ENCODE measurements at places on chromosomes 11 and 22.

DNA sequence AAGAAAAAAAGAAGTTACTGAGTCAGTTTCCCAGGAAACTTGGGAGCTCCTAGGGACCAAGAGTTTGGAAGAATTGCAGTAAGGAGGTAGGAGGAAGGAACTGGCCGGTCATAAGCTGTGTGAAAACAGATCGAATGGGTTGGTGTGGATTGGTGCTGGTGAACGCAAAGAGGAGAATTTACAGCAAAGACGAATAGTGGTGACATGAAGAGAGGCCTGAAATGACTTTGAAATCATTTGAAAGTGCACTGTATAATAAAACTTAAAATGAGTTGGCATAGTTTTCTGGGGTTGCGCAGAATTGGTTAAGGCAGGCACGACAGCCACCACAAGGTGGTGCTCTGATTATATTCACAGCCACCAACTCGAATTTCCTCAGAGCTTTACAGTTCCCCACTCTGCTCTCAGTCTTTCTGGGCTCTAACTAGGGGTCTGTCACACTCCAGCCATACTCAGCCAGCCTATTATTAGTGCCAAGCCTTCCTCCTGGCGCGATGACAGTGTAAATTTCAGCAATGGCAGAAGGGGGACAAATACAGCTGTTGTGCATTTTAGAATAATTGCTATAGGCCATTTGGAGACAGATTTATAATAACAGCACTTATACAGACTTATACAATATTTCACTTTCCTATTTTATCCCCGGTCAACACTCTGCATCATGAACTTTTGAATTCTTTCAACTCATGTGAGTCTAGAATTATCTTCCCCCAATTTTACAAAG, 8.3 kb upstream of the HTR3B start:
- DNase-seq = no peak

DNA sequence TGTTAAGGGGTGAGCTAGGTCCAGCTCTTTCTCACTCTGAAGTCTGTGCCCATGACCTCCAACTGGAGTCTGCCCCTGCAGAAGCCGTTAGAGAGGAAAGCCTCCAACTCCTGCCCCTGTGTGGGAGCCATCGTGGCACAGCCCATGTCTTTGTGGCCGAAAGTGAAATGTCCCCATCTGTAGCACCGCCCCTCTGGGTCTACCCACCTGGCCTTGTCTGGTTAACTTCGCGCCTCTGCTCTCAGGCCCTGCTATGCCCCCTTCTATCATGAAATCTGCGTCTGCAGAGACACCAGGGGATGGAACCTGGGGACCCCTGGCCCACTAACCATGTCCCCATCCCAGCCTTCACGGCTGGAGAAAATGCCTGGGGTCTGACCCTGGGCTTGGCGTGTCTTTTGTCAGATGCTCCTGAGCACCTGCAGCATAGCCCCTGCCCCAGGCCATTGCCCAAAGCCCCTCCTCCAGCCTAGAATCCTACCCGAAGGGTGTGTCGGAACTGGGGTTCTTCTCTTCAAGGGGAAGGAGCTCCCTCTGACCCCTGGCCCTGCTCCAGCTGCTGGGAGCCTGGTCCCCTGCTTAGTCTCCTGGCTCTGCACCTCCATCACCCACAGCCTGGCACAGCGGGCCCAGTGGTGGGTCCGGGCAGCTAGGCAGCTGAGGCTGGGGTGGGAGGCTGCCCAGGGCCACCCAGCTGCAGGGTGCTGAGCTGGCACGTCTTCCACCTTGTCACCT, 35.8 kb upstream of the HMOX1 start:
- no peak for DNase-seq

DNA sequence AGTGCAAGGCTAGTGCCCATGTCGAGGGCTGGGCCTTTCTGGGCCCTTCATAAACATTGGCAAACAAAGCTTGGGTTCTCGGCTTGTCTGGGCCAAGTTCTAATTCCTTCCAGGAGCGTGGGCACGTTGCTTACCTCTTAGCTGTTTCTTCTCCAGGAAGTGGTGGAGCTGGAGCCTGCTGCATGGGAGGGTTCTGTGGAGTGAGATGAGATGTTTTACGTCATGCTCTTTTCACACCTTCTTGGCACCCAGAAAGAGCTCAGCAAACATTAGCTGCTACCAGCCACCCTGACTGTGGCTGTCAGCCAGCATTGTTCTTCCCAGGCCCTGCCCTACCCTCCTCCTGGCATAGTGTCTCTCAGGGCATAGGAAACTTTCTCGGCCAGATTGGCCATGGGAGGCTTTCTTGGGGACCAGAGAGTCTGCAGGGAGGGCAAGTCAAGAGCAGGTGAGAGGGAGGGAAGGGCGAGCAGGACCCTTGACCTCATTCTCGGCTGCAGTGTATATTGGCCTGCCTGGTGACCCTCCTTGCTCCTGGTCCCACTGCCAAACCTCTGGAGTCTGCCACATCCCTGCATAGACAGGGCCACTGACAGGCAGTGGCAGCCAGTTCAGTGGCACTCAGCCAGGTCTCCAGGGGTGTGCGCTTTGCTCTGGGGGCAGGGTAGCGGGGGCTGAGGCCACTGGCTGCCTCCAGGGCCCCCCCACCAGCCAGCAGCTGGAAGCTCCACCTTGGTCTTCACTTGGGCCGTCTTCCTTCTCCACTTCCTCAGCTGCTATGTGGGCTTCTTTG, 98.8 kb downstream of the BCR start:
- DNase-seq = peak; percentile 23

GRCh38 chr11:131824771-131825170, 454.4 kb downstream of the NTM start:
- no peak for DNase-seq

- no peak for DNase-seq
These were observed 581 bp upstream of the AP5B1 start for GRCh38 chr11:65781152-65781961.

DNA sequence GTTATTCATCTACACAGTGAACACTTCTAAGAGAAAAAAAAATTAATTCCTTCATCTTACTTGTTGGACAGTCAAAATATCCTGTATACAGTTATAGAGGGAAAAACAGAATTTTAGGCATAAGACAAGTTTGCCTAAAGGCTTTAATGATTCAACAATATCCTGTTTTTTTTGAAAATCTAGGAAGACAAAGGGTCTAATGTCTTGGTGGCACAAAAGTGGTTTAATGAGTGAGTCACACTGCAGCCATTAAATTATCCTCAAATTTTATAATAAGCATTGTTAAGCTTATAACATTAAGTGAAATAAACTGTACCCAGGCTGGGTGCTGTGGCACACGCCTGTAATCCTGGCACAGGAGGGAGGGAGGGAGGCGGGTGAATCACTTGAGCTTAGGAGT, 72.9 kb downstream of the GAB2 start:
- DNase-seq = no peak

DNA sequence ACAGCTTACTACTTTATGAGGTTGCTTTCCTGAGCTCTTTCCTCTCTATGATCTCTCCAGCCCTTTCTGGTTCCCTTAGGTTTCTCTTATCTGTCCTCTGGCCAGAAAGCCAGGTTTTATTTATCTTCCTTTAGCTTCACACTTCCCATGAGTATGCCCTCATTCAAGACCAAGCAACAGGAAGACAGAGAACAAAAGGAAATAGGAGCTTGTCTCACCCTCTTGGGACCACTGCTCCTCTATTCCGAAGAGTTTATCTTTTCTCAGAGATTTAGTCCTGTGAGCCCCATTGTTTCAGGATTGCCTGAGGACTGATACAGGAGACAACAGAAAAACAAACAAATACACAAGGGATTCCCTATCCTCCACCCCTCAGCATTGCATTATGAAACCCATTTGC, 62.4 kb upstream of the CCDC179 start:
- DNase-seq = no peak

- peak; percentile 42 for DNase-seq
These were observed 121.5 kb downstream of the ST3GAL4 start for GRCh38 chr11:126476977-126477376.

GRCh38 chr11:122850076-122850631, 11.9 kb downstream of the CRTAM start:
- DNase-seq = no peak

- DNase-seq = no peak
These were observed 41.2 kb downstream of the MYEOV start for GRCh38 chr11:69335007-69335780.

GRCh38 chr11:80462211-80462610, 1021.4 kb upstream of the TENM4 start:
- no peak for DNase-seq

DNA sequence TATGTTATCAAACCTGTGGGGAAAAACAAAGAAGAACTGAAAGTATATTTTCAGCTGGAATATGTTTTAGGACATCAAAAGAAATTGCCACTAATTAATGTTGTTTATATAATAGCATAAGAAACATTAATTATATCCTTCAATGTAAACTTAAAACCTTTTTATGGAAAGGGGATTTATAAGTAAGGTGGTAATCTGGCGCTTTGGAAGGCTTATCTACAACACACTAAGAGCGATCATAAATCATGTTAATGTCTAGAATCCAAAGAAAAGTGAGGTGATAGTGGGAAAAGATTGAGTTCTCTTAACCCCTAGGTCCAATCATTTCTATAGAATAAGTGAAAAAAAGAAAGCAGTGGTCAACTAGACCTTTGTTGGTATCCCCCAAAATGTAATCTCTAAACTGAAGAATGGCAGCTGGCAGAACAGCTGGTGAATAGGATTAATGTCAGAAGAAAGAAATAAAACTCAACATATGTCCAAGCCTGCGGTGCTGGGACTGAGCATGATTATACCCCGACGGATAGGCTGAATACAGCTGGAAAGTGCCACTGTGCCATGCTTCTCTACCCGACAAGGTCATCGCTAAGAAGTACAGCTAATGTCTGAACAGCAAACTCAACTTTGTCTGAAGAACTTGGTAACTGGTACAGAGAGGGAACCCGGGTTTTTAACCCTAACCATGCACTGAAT, 64.0 kb downstream of the SOX6 start:
- DNase-seq = no peak

- no peak for DNase-seq
These were observed 327.0 kb upstream of the CCDC90B start for GRCh38 chr11:83612891-83613766.

GRCh38 chr11:8807544-8808225, 103.3 kb upstream of the AKIP1 start:
- no peak for DNase-seq

GRCh38 chr22:48887394-48888332, 940.0 kb downstream of the BRD1 start:
- no peak for DNase-seq

DNA sequence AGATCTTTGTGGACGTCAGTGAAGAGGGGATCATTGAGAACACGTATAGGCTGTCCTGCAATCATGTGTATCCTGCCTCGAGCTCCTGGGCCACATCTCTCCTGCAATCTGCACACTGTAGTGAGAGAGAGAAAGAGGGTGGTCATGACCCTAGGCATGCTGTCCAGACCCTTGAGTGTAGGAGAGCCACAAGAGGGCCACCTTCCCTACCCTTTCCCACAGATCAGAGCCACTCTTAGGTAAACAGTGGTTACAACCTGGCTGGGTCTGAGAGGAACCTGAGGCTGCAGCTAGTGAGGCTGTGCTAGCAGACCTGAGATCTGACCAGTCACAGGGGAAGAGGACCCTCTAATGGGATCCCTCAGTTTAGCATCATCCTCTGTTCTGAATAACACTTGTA, 3.9 kb upstream of the IL18BP start:
- DNase-seq = no peak

GRCh38 chr11:79417069-79417920, 23.5 kb downstream of the TENM4 start:
- no peak for DNase-seq

- no peak for DNase-seq
These were observed 151.1 kb downstream of the METTL15 start for GRCh38 chr11:28259177-28259843.

DNA sequence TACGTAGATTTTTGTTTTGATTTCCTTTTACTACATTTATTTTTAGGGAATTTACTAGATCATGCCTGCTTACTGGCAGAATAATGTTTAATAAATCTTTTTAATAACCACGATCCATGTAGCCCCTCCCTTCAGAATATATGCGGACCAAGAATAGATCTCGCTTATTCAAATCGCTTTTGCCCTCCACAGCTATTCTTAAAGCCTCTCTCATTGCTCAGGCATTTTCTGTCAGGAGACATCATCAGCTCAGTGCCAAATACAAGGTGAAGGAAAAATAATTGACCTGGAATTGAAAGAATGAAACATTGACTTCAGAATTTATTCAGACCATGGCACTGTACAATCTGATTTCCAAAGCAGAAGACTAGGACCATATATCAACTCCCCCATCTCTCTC, 10.0 kb upstream of the JAML start:
- no peak for DNase-seq

DNA sequence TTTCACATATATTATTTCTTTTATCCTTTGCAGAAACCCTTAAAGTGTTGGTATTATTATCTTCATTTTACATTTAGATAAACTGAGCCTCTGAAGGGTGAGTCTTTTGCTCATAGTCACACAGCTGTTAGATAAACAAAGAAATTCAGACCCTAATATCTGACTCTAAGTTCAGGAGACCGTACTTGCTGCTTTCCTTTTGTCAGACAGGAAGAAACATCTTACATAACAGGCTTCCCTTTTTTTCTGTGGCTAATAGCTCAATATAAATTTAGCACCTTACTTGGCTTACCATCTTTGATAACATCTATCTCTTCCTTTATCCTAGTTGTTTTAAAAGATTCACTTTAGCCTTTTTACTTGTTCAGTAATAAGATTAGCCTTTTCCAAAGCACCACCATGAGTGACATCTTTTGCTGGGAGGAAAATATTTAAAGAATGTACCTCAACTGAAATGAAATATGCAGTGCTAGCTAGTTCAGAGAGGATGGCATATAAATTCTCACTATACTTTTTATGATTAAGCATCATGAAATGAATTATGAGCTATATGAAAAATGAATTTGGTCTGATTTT, 128.6 kb downstream of the WNT11 start:
- no peak for DNase-seq

GRCh38 chr11:72683782-72684200, 9.6 kb upstream of the PDE2A start:
- peak; percentile 63 for DNase-seq

GRCh38 chr22:27952091-27952490, 33.0 kb upstream of the PITPNB start:
- DNase-seq = no peak

GRCh38 chr22:37892566-37893335, 13.3 kb upstream of the MICALL1 start:
- peak; percentile 88 for DNase-seq

DNA sequence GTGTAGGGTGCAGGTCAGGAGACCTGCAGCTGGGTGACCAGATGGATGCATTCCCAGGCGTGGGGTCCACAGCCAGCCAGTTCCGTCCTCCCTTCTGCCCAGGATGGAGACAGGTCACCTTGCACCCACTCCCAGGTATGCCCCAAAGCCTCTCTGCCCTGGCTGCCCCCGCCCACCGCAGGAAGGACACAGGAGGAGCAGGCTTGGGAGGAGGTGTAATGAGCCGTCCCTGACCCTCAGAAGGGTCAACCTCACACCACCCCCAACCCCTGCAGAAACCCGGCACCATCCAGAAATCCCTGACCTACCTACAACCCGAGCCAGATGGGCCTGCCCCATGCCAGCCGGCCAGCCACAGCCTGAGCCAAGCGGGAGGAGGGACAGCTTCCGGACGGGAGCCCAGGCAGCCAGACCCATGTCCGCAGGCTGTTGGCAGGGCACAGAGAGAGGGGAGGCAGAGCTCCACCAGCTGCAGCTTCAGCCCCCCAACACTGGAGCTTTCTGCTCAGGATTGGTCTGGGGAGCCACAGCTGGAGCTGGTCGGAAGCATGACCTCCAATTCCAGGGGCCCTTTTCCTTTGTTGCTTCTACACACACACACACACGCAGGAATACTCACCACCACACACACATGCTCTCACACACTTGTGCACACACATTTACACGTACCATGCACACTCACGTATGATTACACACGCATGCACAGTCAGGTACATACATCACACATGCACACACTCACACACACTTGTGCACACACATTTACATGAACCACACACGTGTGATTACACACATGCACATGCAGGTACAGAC, 5.3 kb downstream of the IFITM10 start:
- DNase-seq = peak; percentile 49
